Activated CD4-positive, alpha-beta memory T cell treated with anti-CD3 and anti-CD28 coated beads for 36 hours (primary cell): ENCODE measurements at places on chromosomes 5 and 9.

GRCh38 chr9:121298689-121299466 lies 30.9 kb downstream of the GSN start:
- no peak for DNase-seq
- H3K27me3 ChIP-seq = peaks cover 18% of the 10 kb centered on the region
- H3K4me1 ChIP-seq = peaks cover 13% of the 10 kb centered on the region

- H3K27ac ChIP-seq = no peak overlapping the region
- H3K4me1 ChIP-seq = no peaks in the 10 kb centered on the region
- H3K4me3 ChIP-seq = no peak overlapping the region
- H3K36me3 ChIP-seq = no peaks in the 10 kb centered on the region
- no peak for DNase-seq
These were observed 190.9 kb upstream of the FREM1 start for GRCh38 chr9:15101095-15101494.

DNA sequence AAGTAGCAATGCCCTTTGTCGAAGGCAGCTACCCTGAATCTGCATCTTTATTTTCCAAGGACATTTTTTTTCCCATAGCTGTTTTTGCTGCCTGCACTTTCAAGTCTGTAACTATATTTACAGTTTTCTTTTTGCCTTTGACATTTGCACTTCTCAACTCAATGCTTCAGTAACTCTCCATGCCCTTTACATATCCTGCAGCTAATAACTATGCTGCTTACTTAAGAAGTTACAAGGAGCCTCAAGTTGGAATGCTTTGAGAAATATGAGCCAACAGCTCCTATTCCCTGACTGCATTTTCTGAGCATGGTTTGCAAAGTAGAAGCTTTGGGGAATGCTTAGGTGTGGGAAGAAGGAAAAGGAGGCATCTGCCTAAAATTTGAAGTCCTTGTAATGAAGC lies 194.8 kb upstream of the TRPC7 start:
- no peak overlapping the region for H3K4me3 ChIP-seq
- no peaks in the 10 kb centered on the region for H3K36me3 ChIP-seq
- peaks cover 3% of the 10 kb centered on the region for H3K4me1 ChIP-seq
- no peak overlapping the region for H3K27ac ChIP-seq

DNA sequence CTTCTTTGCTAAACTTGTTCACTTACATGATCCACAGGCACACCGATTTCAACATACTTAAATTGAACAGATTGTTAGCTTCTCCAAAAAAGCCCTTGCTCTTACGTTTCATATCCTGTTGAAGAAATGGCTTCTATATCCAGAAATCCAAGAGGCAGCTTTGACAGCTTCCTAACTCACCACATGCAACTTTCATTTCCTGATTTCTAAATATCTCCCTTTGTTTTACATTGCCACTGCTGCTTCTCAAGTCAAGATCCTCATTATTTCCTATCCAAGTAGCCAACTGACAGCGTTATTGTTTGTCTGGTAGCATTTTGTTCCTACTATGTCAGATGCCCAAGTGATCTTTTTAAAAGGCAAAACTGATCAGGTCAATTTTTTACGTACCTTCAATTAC lies 913.2 kb upstream of the TYRP1 start:
- no peaks in the 10 kb centered on the region for H3K36me3 ChIP-seq
- no peaks in the 10 kb centered on the region for H3K4me1 ChIP-seq
- no peaks in the 10 kb centered on the region for H3K27me3 ChIP-seq
- no peak overlapping the region for H3K27ac ChIP-seq

- no peak for DNase-seq
- H3K4me1 ChIP-seq = peaks cover 31% of the 10 kb centered on the region
- H3K36me3 ChIP-seq = peaks cover 51% of the 10 kb centered on the region
These were observed 12.3 kb downstream of the CCNH start for GRCh38 chr5:87400305-87400899.

DNA sequence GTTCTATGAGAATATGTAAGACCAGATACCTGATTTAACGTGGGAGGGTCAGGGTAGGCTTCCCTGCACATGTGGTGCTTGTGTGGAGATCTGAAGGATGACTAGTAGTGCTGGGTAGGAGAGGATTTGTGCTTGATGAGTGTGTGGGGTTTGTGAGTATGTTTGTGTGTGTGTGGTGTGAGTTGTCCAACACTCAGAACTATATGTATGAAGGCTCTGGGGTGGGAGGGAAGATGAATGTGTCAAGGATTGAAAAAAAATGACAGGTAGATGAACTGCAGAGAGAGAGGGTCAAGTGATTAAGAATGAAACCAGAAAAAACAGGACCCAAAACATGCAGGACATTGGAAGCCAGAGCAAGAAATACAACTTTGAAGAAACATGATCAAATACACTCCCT lies 154.6 kb upstream of the NR3C1 start:
- H3K4me3 ChIP-seq = no peak overlapping the region
- peaks cover 16% of the 10 kb centered on the region for H3K4me1 ChIP-seq
- DNase-seq = no peak

GRCh38 chr5:168307925-168308584 lies 16.6 kb downstream of the WWC1 start:
- no peak for DNase-seq
- no peaks in the 10 kb centered on the region for H3K27me3 ChIP-seq
- no peaks in the 10 kb centered on the region for H3K4me1 ChIP-seq
- no peaks in the 10 kb centered on the region for H3K36me3 ChIP-seq
- H3K4me3 ChIP-seq = no peak overlapping the region

- peaks cover 21% of the 10 kb centered on the region for H3K4me1 ChIP-seq
- no peaks in the 10 kb centered on the region for H3K27me3 ChIP-seq
- DNase-seq = peak; percentile 50
- peak overlapping the region; percentile 86 for H3K4me3 ChIP-seq
- H3K27ac ChIP-seq = peak overlapping the region; percentile 100
These were observed 539 bp downstream of the ARRDC3 start for GRCh38 chr5:91382530-91383026.

GRCh38 chr9:3949744-3950143 lies 350.1 kb downstream of the GLIS3 start:
- no peak overlapping the region for H3K27ac ChIP-seq
- H3K27me3 ChIP-seq = peaks cover 5% of the 10 kb centered on the region
- H3K4me1 ChIP-seq = no peaks in the 10 kb centered on the region

DNA sequence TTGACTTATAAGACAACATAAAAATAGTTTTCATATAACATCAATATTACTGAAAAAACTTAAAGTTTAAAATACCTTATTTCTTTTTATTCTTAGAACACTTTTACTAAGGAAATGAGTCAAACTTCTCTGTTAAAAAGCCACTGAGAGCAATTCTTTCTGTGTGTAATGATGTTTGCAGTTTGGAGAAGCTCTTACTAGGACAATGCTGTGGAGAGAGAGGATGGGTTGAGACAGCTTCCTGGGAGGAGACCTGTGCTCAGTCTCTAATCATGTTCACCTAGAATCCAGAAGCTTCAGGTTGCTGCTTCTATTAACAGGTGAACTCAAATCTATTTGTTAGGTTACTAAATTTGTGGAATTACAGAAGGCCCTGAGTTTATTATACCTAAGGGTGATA lies 198.5 kb downstream of the DNAH5 start:
- H3K27me3 ChIP-seq = no peaks in the 10 kb centered on the region
- H3K4me1 ChIP-seq = no peaks in the 10 kb centered on the region
- no peak for DNase-seq
- H3K27ac ChIP-seq = no peak overlapping the region
- H3K4me3 ChIP-seq = no peak overlapping the region

- no peak overlapping the region for H3K4me3 ChIP-seq
- no peaks in the 10 kb centered on the region for H3K36me3 ChIP-seq
- H3K27me3 ChIP-seq = peaks cover 22% of the 10 kb centered on the region
- no peak for DNase-seq
- peaks cover 3% of the 10 kb centered on the region for H3K4me1 ChIP-seq
These were observed 7.1 kb downstream of the EIF4E1B start for GRCh38 chr5:176637556-176637955.

GRCh38 chr9:101442318-101442717 lies 6.7 kb upstream of the ALDOB start:
- peaks cover 33% of the 10 kb centered on the region for H3K27me3 ChIP-seq
- no peak overlapping the region for H3K4me3 ChIP-seq
- H3K4me1 ChIP-seq = peaks cover 3% of the 10 kb centered on the region
- no peak overlapping the region for H3K27ac ChIP-seq
- H3K36me3 ChIP-seq = no peaks in the 10 kb centered on the region
- DNase-seq = no peak

- H3K27me3 ChIP-seq = no peaks in the 10 kb centered on the region
- no peaks in the 10 kb centered on the region for H3K36me3 ChIP-seq
- peak within 1 kb of the TSS; percentile 68 for H3K4me3 ChIP-seq
- peak; percentile 39 for DNase-seq
- peaks cover 2% of the 10 kb centered on the region for H3K4me1 ChIP-seq
- H3K27ac ChIP-seq = no peak within 1 kb of the TSS
These were observed at the start of gene GBGT1 for GRCh38 chr9:133163504-133164172. Gene GBGT1, minus strand, starts transcription at chr9:133163914. Its CDS starts 1,502 bp downstream, at chr9:133162412.

DNA sequence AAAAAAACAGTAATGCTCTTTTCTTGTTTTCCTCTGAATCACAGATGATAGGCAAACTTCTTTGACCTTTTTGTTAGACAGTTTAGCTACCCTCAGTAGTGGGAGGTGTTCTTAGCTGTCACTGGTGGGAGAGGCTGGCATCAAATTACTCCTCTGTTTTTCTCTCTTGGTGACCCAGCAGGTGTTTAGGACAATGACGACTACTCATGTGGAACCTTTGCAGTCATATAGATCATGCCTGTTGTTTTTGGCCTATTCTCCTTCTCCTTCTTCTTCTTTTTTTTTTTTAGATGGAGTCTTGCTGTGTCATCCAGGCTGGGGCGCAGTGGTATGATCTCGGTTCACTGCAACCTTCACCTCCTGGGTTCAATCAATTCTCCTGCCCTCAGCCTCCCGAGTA lies 15.4 kb upstream of the NPR2 start:
- DNase-seq = no peak
- no peaks in the 10 kb centered on the region for H3K36me3 ChIP-seq
- no peaks in the 10 kb centered on the region for H3K27me3 ChIP-seq
- no peak overlapping the region for H3K4me3 ChIP-seq
- H3K4me1 ChIP-seq = no peaks in the 10 kb centered on the region
- no peak overlapping the region for H3K27ac ChIP-seq

- no peaks in the 10 kb centered on the region for H3K36me3 ChIP-seq
- DNase-seq = no peak
- no peaks in the 10 kb centered on the region for H3K4me1 ChIP-seq
- H3K4me3 ChIP-seq = no peak overlapping the region
- no peaks in the 10 kb centered on the region for H3K27me3 ChIP-seq
These were observed 200.2 kb downstream of the DAB2IP start for GRCh38 chr9:121851641-121852091.

GRCh38 chr9:89281106-89281505 lies 29.9 kb upstream of the CKS2 start:
- H3K27me3 ChIP-seq = peaks cover 2% of the 10 kb centered on the region
- H3K4me3 ChIP-seq = no peak overlapping the region
- peaks cover 21% of the 10 kb centered on the region for H3K4me1 ChIP-seq
- DNase-seq = no peak
- no peaks in the 10 kb centered on the region for H3K36me3 ChIP-seq
- no peak overlapping the region for H3K27ac ChIP-seq

- H3K36me3 ChIP-seq = no peaks in the 10 kb centered on the region
- H3K4me3 ChIP-seq = no peak overlapping the region
- no peak for DNase-seq
These were observed 25.8 kb downstream of the PCDH1 start for GRCh38 chr5:141852448-141852847.

DNA sequence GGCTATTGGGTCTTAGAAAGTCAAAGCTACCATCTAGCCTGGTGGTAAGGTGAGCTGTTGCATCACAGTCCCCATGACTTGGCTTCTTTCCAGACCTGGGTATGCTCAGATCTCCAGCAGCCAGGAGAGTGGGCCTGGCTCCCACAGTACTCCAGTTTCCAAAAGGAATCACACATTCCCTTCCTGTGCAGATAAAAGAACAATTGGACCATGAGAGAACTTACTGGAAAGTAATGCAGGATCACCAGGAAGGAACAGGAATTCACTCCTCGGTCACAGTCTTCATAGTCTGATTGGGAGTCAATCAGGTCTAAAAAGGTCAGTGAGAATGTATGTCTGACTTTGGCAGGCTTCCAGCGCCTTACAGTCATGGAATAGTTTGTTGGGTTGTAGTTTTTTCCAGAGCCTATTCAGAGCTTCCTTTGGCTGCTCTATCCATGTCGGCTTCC lies 47.8 kb upstream of the CD180 start:
- DNase-seq = no peak
- H3K4me3 ChIP-seq = no peak overlapping the region
- no peaks in the 10 kb centered on the region for H3K36me3 ChIP-seq
- H3K27me3 ChIP-seq = no peaks in the 10 kb centered on the region
- H3K27ac ChIP-seq = no peak overlapping the region

GRCh38 chr5:141881886-141882285 lies 3.7 kb upstream of the PCDH1 start:
- no peaks in the 10 kb centered on the region for H3K36me3 ChIP-seq
- H3K4me3 ChIP-seq = no peak overlapping the region
- no peak overlapping the region for H3K27ac ChIP-seq
- peaks cover 19% of the 10 kb centered on the region for H3K4me1 ChIP-seq
- DNase-seq = no peak

- H3K4me1 ChIP-seq = no peaks in the 10 kb centered on the region
- no peak overlapping the region for H3K27ac ChIP-seq
- H3K27me3 ChIP-seq = no peaks in the 10 kb centered on the region
These were observed 30.4 kb downstream of the SKIC3 start for GRCh38 chr5:95524423-95524822.

- no peaks in the 10 kb centered on the region for H3K36me3 ChIP-seq
- H3K4me3 ChIP-seq = no peak overlapping the region
- no peaks in the 10 kb centered on the region for H3K27me3 ChIP-seq
- H3K27ac ChIP-seq = no peak overlapping the region
- no peak for DNase-seq
These were observed 180.4 kb downstream of the GAS1 start for GRCh38 chr9:86766912-86767311.

- no peak overlapping the region for H3K4me3 ChIP-seq
- H3K27me3 ChIP-seq = peaks cover 2% of the 10 kb centered on the region
- H3K4me1 ChIP-seq = no peaks in the 10 kb centered on the region
- DNase-seq = no peak
- H3K36me3 ChIP-seq = no peaks in the 10 kb centered on the region
These were observed 415.6 kb downstream of the GADD45G start for GRCh38 chr9:90020276-90020871.

GRCh38 chr9:134847752-134848432 lies 32.7 kb upstream of the FCN2 start:
- no peaks in the 10 kb centered on the region for H3K4me1 ChIP-seq
- H3K27ac ChIP-seq = no peak overlapping the region
- no peak for DNase-seq
- no peaks in the 10 kb centered on the region for H3K27me3 ChIP-seq

DNA sequence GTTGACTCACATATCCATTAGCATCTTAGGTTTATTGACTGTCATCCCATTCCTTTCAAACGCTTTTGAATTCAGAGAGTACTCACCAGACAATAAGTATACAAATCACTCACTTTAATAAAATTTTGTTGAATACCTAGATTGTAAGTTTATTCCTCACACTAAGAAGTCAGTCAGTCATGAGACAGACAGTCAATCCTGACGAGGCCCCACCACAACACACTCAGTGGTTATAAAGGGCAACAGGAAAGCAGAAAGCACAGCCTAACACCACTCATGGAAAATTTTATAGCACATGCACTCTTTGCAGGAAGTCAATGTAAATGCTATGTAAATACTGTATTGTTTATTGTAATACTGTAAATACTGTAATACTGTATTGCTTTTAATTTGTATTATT lies 176.3 kb upstream of the PTGER4 start:
- H3K4me1 ChIP-seq = peaks cover 11% of the 10 kb centered on the region
- no peak overlapping the region for H3K4me3 ChIP-seq
- H3K27ac ChIP-seq = no peak overlapping the region

GRCh38 chr5:35089334-35090314 lies 41.9 kb upstream of the AGXT2 start:
- no peaks in the 10 kb centered on the region for H3K4me1 ChIP-seq
- H3K36me3 ChIP-seq = no peaks in the 10 kb centered on the region
- no peak overlapping the region for H3K27ac ChIP-seq
- DNase-seq = peak; percentile 64
- H3K27me3 ChIP-seq = peaks cover 3% of the 10 kb centered on the region

- H3K36me3 ChIP-seq = peaks cover 3% of the 10 kb centered on the region
- peaks cover 35% of the 10 kb centered on the region for H3K4me1 ChIP-seq
- peaks cover 3% of the 10 kb centered on the region for H3K27me3 ChIP-seq
- no peak overlapping the region for H3K4me3 ChIP-seq
These were observed 114.4 kb downstream of the SLC12A2 start for GRCh38 chr5:128197896-128198522.
